ENCODE measurements at places on chromosomes 5 and 9.

DNA sequence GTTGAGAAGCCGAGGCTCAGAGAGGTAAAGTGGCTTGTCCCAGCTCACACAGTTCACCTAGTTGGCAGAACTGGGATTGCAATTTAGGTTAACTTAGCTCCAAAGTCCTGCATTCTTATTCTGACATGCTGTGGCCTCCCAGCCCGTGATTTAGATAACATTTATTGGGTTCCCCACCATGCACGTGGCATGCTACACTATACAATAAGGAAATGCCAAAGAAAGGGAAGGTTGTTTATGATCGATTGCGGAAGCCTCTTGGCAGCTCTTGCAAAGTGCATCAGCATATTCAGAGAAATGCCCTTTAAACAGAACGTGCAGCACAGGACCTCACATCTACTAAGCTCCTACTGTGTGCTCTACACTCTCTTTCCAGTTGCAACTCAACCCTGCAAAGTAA is 3.2 kb downstream of the NEURL1B start:
- no peak for DNase-seq

DNA sequence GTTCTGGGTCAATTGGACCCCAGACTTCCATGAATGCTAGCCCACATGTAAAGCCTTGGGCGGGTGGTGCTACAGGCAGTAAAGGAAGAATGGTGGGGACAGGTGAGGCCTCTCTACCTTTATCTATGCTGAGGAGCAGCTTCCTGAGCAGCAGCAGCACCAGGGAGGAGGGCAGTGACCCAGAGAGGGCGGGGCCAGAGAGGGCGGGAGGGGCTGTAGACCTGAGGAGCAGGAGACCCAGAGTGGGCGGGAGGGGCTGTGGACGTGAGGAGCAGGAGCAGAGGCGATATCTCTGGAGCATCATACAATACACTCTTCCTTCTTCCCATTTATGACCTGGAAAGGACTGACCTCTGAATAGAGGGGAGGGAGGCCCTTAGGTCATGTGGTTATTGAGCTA is 165.9 kb downstream of the MTRR start:
- DNase-seq, result no peak

DNA sequence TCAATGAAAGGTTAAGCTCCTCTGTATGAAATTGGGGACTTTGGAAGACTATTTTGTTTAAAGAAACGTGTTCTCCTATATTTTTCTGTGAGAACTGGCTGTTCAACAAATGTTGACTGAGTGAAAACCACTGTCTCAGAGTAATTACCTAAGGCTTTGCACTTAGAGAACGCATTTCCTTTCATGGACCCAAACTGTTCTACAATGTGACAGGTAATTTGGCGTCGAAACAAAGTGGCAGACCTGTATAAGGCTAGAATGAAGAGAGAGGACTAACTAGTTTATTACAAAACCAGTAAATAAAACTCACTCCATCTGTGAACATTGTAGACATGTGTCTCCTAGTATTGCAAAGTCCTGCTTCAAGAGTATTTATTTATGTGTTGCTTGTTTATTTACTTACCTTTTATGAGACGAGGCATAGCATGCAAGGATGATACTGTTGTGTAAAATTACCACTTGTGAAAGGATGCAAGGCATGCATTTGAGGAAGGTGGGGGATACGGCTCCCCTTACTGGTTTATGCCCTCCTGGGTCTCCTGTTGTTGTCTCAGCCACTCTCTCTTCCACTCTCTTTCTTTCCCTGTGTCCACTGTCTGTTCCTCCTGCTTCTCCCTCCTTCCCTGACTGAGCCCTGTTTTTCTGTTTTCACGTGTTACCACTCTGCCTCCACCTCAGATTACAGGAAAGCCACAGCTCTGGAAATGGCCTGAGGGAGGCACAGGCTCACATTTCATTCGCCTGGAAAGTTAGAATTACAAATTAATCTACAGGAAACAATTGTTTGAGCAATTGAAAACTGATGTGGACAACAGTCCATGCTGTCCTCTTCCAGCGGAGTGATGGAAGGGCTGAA is 444.0 kb upstream of the ZNF608 start:
- no peak for DNase-seq

- DNase-seq, result no peak
These were observed 125.6 kb upstream of the LPAR1 start for GRCh38 chr9:111163716-111164389.

- DNase-seq, result no peak
These were observed 6.7 kb downstream of the KCNIP1 start for GRCh38 chr5:170510559-170510958.

DNA sequence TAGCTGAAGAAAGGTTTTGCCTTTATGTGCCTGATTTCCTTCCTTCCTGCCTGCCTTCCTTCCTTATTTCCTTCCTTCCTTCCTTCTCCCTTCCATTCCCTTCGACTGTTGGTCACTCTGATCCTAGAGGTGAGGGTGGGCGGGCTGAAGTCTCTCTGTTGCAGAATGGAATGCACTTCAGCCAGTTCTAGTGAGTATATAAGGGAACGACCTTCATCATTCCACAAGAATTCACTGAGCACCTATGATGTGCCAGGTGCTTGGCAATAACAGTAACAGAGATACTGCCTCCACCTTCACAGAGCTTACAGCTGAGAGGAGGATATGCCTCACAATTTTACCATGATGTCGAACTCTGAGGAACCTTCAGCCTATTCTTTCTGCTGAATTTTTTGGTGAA is 8.7 kb upstream of the OR5C1 start:
- no peak for DNase-seq

GRCh38 chr9:69090946-69091345 is 55.4 kb downstream of the FXN start:
- DNase-seq, result no peak

GRCh38 chr5:96088706-96089498 is 127.3 kb upstream of the ELL2 start:
- no peak for DNase-seq

DNA sequence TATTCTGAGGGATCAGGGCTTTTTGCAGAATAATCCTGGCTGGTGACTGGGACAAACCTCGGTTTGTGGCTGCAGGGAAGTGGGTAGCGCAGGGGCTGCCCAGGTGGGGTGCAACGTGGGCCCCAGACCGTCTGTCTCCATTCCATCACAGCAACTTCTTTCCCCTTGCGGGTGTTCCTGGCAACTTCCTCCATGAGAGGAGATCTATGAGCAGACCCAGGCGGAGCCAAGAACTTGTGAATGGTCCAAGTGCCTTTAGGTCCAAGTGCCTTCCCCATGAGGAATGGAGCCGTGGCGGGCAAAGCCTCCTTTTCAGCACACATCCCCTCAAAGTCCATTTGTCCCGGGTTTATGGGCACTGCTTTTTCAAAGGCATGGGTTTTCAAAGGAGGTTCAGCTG is 136.5 kb downstream of the PHF2 start:
- no peak for DNase-seq

- no peak for DNase-seq
These were observed 27.4 kb downstream of the UNC5A start for GRCh38 chr5:176837707-176838115.

GRCh38 chr9:15149450-15149849 is 157.6 kb downstream of the TTC39B start:
- no peak for DNase-seq

DNA sequence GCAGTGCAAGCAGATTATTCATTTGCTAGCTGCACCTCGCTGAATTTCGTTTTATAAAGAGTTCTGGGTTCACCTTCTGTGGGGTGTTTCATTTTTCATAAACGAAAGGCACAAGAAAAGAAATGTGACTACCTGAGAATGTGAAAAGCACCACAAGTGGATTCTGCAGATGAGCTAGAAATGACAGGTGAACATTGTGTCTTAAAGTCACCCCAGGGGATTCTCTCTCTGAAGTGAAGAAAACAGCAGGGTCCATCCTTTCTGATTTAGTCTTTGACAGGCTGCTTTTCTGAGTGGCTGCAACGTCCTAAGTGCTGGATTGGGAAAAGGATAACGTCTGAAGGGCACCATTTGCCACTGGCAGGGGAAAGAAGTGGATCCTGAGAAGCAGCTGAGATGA is 469.3 kb downstream of the SPATA31D1 start:
- peak; percentile 22 for DNase-seq

GRCh38 chr5:115179394-115180164 is 9.9 kb upstream of the TRIM36 start:
- no peak for DNase-seq

Data from NCI-H2171 (cell line).